ENCODE measurements at places on chromosomes 1 and 21. TPM values are rescaled to one million over a fixed set of nuclear protein-coding genes. Genes with fewer than 3 reads are reported as not detected.

BCL2L15 gene
- not detected for total RNA-seq

DIO1 gene
- not detected for total RNA-seq

GRCh38 chr1:22626237-22627157 is 9.9 kb upstream of the C1QA start:
- DNase-seq, result peak; percentile 52

- no peak for DNase-seq
Measured at GRCh38 chr1:168097921-168098528, 38.7 kb downstream of the GPR161 start.

DNA sequence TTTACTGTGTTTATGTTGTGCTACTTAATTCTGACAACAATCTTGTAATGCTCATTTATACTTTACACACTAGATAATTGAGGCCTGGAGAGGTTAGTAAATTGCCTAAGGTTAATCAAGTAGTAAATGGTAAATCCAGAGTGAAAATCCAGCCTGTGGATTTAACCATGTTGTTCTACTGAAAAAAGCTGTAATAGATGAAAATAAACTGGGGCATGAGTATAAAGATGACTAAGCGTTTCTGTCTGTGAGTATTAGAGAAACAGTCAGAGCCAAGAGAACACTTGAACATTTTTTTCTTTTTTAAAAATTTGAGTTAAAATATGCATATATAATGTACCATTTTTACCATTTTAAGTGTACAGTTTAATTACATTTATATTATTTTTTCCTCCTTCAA is 47.9 kb upstream of the LEPR start:
- no peak for DNase-seq

DNA sequence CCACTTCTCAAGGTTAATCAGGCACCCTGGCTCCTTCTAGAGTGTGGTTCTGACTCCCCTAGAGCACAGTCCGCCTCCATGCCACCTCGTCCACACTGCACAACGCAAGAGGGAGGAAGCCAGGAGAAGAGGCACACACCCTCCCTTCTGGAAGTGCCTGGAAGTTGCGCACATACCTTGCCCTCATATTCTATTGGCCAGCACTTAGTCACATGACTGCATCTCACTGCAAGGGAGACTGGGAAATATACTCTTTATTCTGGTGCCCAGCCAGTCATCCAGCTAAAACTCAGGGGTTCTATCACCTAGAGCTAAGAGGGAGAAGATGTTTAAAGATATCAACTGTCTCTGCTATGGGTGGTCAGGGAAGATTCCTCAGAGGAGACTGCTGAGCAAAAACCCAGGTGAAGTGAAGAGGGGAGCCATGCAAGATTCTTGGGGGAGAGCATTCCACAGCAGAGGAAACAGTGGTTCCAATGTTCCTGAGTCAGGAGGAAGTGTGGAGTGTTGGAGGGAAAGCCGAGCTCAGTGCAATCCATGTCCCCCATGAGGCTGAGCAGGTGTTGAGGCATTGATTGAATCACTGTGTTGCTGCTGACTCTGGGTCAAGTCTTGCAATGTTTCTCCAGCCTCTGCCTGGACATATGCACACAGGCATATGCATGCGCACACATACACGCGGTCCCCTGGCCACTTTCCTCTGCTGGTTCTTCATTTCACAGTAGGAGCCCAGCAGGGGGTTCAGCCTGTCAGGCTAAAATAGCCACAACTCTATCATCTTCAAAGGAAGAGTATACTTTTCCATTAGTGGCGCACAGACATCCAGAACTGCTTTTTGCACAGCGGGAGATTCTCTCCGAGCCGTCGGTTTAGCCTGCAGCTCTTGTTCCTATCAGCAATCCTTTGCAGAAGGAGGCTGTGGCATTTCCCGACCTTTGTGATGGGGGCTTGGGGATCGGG is 22.3 kb upstream of the KLHDC7A start:
- DNase-seq, result no peak

DNA sequence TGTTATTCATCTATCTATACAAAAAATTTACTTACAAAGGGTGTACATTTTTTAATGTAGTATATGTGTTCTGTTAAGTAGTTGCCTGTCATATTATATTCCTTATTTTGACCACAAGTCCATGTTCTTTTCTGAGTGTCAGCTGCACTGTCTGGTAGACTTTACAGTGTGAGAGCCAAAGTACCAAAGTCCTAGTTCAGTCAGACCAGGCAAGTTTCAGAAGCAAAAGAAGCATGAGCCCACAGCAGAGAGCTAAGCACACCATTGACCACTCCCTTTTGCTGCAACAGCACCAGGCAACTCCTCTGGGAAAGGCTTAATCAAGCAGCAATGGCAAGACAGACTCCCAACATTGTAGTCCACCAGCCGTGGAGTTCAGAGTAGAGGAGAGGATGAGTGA is 631.9 kb upstream of the PKN2 start:
- no peak for DNase-seq

DNA sequence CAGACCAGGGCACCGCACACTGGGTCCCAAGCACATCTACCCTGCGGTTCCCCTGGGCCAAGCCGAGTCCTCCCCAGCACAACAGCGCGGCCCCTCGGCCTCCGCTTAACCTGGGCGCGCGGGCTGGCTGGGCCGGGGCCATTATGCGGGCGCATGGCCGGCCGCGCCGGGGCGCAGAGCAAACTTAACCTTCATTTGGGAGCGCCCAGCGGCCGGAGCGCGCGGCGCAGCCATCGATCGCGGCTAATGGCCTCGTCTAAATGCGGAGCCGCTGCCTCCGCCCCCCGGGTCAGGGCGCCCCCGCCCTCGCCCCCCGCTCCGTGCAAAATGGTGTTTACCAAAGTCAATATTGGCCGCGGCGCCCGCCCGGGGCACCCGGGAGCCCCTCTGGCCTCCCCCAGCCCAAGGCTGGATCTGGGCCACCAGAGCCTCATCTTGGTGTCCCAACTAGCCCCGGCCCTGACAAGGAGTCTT is 272.1 kb downstream of the TRABD2B start:
- DNase-seq, result peak; percentile 90

GRCh38 chr21:34967509-34968289 is 81.4 kb downstream of the RUNX1 start:
- DNase-seq, result no peak

DNA sequence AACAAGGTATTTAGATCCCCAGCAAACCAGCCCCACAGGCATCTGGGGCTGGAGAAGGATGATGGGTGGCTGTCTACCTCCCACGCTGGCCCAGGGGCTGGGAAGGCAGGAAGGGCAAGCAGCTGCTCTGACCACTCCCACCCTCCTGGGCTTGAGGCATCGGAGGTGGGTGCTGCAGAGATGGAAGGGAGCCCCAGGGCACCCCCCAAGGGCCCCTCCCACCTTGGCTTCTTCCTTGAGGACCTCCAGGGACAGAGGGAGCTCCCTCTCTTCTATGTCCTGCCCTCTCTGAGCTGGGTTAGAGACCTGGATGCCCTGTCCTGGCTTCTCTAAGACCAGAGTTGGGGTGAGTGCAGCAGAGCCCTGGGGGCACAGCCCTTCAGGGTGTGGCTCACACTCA is 3.1 kb downstream of the CD52 start:
- DNase-seq, result no peak

- no peak for DNase-seq
Measured at GRCh38 chr21:31803039-31804007, 69.5 kb upstream of the HUNK start.

DNA sequence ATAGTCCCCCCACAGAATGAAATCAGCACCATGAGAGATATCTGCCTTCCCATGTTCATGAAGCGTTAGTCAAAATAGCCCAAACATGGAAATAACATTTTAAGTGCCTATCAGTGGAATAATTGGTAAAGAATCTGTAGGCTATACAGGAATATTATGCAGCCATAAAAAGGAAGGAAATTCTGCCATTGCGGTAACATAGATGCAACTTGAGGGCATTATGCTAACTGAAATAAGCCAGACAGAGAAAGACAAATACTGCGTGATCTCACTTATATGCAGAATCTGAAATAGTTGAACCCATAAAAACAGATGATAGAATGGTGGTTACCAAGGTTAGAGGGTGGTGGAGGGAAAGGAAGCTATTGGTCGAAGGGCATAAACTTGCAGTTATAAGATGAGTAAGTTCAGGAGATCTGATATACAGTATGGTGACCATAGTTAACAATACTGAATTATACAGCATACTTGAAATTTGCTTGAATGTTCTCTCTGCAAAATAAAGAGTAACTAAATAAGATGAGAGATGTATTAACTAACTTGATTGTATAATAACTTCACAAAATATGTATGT is 699 bp upstream of the IL23R start:
- no peak for DNase-seq

DNA sequence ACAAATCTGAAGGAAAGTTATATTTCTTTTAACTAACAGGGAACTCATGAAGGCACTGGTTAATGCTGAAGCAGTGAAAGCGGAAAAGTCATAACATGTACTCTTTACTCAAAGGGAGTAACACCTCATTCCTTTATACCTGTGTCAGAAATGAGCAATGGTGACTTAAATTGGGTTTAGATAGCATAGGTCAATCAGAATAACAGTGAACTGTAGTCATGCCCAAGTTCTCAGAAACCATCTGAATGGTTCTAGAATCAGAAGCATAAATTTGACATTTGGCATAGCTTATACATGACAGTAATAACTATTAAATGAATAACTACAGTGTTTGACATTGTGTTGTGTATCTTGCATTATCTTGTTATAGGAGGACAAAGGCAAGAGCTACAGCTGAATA is 382.0 kb downstream of the NUF2 start:
- no peak for DNase-seq

GRCh38 chr1:195951313-195951712 is 656.9 kb downstream of the KCNT2 start:
- DNase-seq, result no peak

GRCh38 chr1:109112056-109112651 is 1.8 kb upstream of the ELAPOR1 start:
- DNase-seq, result no peak

- DNase-seq, result no peak
Measured at GRCh38 chr1:192603218-192603787, 27.7 kb downstream of the RGS1 start.
